CD14-positive monocyte (primary cell): ENCODE measurements at places on chromosomes 16 and 17.

DNA sequence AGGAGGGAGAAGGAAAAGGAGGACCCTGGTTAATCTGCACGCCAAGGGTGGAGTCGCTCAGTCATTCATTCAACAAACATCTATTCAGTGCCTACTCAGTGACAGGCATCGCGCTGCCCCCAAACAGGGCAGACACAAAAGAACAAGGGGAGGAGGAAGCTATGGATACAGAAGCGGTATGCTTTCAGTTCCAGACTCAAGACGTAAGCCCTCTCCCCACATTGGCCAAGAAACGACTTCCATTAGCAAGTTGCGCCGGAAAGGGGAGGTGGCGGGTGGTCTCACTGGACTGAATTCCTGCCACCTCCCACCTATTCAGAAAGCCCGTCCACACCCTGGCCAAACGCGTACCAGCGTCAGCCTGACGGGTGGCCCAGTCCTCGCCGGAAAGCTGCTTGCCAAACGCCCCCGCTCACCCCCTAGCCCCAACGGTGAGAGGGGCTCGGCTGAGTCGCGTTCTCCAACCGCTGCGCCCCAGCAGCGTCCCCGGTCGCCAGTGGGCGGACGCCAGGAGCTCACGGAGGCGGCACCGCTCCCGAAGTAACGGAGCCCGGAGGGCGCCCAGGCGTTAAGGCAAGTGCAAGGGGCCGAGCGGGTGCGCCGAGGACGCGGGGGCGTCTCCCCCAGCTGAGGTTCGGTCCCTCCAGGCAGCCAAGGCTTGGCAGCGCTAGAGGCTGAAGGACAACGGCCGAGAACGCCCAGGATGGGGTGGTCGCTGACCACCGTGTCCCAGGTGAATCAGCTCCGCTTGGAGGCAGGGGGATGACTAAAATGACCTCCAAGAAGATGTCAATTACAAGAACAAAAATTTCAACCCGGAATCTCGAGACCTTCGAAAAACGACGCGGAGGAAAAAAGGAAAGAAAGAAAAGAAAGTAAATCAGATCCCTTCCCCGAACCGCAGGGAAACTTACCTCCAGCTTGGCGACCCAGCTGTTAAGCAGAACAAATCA, 470.7 kb downstream of the SOX9 start:
- DNase-seq: no peak

DNA sequence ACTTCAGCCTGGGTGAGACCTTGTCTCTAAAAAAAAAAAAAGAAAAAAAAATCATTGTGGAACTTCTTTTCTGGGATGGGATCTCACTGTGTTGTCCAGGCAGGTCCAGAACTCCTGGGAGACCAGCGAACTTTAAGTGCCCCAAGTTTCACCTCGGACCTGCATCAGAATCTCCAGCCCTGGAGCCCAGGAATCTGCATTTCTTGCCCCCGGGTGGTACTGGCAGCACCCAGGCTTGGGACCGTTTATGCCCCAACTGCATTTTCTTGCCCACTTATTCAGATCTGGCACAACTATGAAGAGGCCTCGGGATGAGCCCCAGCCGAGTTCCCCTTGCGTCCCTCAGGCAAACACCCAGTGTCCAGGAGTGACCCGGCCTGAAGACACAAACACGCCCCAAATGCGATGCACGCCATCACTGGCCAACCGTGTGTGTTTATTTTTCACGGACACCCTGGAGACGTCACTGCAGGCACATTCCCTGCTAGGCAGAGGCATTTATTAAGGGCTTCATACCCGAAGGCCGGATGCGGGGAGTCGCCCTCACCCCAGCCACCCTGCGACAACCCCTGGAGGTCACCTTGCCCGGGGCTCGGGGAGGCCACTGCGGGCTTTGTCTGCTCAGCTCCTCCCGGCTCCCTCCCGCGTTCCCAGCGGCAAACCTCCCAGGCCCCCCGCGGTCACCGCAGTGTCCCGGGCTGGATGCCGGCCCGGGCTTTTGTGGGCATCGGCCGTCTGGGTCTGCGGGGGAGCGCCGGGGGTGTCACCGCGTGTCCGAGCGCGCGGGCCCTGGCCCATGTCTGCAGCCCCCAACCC, 684 bp upstream of the SPIRE2 start:
- DNase-seq: no peak

GRCh38 chr17:42678951-42679491, 2.2 kb upstream of the PLEKHH3 start:
- peak; percentile 51 for DNase-seq

DNA sequence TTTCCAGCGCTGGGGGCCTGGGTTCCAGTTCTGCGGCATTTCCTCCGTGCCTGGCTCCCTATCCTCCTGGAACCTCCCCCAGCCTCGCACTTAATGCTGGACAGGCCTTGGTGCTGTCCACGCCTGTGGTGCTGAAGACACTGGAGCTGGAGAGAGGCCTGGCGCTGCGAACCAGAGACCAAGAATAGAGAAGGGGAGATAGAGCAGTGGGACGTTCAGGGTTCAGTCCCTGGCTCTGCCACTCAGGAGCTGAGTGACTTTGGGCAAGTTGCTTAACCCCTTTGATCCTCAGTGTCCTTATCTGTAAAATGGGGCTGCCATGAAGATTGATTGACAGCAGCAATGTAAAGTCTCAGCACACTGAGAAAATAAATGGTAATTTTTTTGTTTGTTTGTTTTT, 11.9 kb downstream of the SBK1 start:
- DNase-seq: no peak

DNA sequence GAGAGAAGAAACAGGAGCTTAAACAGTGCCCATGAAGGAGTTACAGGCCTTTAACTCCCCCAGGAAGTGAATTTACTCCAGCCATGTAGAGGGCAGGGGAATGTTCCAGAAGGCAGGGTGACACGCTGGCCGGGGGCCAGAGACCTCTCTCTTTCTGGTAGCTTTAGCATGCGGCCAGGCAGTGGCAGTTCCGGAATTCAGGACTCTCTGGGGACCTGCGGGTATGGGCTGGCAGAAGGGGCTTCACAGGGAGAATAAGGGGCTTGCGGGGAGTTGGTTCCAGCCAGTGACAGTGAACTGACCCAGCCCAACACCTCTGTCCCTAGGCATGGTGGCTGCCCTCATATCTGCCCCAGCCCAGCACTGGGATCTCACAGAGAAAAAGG, 40.0 kb downstream of the MYH3 start:
- no peak for DNase-seq

DNA sequence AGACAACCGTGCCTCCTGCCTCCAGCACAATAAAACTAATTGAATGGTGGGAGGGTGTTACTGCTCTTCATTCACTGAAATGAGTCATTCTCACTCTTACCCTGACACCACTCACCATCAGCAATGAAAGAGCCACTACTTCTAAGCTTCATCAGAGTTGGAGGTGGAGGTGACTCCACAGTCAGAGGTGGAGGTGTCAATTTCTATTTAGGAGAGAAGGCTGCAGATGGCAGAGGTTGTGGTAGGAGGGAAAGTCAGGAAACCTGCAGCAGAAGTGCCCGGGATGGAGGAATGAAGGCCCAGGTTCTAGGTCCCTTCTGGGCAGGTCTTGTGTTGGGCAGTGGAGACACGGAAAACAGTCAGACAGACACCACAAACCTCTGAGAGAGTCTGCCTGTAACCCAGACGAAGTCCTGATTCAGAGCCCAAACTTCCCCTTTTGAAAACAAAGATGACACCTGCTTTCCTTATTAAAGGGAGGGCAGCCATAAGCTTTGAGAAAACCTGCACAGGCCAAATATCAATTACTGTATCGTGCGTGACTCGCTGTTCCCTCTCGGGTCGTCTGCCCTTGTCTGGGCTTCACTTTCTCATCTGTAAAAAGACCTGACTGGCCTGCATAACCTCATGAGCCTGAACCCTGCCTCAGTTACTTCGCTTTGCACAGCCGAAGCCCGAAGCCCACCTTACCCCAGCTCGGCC, 668 bp downstream of the ATPAF2 start:
- peak; percentile 76 for DNase-seq

GRCh38 chr17:8147805-8148404, 4.3 kb downstream of the PER1 start:
- no peak for DNase-seq

DNA sequence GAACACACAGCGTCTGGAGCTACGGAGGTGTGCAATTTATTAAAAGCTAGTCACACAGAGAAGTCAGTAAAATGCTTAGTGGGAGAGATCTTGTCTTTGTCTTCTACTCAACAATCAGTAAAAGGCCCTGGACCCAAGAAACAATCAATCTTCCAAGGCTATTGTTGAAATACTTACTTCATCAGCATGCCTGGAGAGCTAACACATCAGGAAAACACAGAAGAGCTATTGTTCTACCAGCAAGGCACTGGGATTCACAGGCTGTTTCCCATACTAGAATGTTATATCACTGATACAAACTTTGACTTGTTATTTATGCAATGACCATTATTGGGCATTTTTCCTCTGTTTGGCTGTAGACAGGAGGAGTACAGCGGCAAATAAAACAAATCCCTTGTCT, 247.8 kb upstream of the ERCC4 start:
- DNase-seq: no peak

GRCh38 chr16:86041807-86042206, 142.8 kb downstream of the IRF8 start:
- DNase-seq: no peak

- DNase-seq: no peak
Measured at GRCh38 chr17:37106049-37106448, 157.3 kb downstream of the AATF start.

GRCh38 chr17:36975922-36976515, 27.3 kb downstream of the AATF start:
- no peak for DNase-seq

GRCh38 chr16:9567666-9568065, 476.2 kb downstream of the HAPSTR1 start:
- no peak for DNase-seq

GRCh38 chr17:77741109-77741508, 217.4 kb upstream of the TNRC6C start:
- no peak for DNase-seq

DNA sequence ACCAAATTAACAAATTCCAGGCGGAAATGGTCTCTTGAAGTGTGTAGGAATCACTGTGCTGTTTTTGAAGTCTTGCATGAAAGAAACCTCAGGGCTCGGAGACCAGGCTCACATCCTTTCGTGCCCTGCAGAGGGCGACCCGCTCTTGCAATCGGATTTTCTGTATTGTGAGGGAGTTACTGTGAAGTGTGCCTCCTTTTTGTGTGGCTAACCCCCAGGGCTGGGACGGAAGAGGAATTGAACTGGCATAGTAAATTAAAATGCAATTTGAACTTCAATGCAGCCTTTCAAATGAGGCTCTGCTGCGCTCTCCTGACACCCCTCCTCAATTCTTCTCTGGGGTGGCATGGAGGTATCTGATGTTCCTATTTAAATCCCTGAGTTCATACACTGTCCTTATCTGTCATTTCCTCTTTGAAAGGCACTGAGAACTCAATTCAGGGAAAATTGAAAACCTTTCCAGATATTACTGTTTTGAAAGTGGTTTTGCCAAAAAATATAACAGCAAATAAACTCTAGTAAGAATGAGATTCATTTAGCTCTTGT, 51.5 kb upstream of the MGAT5B start:
- no peak for DNase-seq

DNA sequence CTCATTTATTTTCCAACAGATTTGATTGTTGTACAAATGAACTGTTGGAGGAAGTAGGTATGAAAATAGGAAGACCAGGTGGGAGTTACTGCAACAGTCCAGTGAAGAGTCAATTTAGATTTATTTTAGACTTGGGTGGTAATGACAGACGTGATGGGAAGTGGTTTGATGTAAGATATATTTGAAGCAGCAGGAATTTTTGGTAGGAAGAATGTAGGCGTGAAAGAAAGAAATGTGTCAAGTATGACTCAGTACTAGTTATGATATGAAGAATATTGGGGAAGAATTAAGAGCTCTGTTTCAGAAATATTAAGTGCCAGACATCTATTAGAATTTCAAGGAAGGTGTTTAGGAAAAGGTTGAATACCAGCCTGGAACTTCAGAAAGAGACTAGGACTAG, 247.9 kb upstream of the AXIN2 start:
- no peak for DNase-seq

- DNase-seq: no peak
Measured at GRCh38 chr16:74296104-74296431, 546 bp upstream of the PSMD7 start.

DNA sequence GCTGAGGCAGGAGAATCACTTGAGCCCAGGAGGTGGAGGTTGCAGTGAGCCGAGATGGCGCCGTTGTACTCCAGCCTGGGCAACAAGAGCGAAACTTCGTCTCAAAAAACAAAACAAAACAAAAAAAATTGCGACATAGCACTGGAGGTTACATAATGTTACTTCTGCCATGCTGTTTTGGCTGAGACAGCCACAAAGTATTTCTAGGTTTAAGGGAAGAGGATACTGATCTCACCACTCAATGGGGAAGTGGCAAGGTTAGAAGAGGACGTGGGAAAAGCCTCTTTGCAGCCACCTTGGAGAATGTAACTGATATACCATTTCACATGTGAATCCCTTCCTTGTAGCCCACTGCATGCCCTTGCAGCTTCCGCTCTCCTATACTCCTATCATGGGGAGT, 131.2 kb upstream of the NLRP1 start:
- DNase-seq: peak; percentile 62

GRCh38 chr16:16127469-16128116, 95.7 kb downstream of the ABCC6 start:
- peak; percentile 44 for DNase-seq

DNA sequence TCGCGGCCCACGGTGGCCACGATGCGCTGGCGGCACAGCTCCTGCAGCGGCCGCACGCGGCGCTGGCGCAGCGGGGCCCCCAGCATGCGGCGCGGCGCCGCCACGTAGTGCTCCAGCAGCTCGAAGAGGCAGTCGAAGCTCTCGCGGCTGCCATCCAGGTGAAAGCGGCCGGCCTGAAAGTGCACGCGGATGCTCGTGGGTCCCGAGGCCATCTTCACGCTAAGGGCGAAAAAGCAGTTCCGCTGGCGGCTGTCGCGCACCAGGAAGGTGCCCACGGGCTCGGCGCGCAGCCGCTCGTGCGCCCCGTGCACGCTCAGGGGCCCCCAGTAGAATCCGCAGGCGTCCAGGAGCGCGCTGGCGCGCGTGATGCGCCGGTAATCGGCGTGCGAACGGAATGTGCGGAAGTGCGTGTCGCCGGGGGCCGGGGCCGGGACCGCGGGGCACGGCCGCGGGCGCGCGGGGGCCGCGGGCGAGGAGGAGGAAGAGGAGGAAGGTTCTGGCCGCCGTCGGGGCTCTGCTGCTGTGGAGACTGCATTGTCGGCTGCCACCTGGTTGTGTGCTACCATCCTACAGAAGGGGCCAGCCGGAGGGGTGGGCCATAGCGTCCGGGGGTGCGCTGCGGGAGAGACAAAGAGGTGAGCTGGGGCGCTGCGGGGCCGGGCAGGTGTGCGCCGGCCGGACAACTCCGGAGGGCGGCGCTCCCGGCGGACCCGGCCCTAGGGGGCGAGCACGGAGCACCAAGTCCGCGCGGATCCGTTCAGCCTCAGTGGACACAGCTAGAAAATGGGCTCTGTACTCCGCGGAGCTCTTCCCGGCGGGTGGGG, 879 bp downstream of the SOCS1 start:
- DNase-seq: peak; percentile 42

- DNase-seq: no peak
Measured at GRCh38 chr17:49554694-49555494, 20.8 kb upstream of the NXPH3 start.
